ENCODE measurements at places on chromosomes 7 and 10.
A peak's percentile ranks its signal among the peaks of the same experiment; 100 is the strongest.

- DNase-seq: peak; percentile 5
Observed at GRCh38 chr10:76190634-76191270, 759.3 kb downstream of the LRMDA start.

GRCh38 chr7:117185124-117185523 is 137.7 kb downstream of the WNT2 start:
- no peak for DNase-seq

DNA sequence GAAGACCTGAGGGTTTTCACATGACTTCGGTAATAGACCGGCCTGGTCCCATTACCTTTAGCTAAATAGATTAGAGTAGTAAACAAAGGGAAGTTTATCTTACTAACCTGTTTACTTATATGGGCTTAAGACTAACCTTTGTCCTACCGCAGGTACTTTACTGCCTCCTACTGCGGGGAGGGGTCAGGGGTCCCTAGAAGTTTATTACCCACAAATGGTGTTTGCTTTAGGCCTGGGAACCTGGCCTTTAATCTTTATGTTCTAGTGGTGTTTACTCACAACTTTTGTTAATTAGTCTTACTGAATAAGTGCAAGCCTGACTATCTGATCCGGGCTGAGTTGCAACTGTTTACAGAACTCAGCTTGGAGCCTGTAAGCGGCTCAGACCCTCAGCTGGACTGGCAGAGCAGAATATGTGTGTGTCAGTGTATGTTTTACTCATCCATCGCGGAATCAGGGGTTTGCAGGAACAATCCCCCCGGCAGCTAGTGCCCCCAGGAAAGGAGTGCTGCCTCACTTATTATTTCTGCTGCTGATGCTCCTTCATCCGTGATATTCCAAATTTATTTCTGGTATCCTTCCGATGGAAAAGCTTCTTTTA is 578.9 kb upstream of the SEMA3D start:
- DNase-seq: no peak

- no peak for DNase-seq
Observed at GRCh38 chr7:23808421-23808820, 98.4 kb downstream of the STK31 start.

- DNase-seq: peak; percentile 88
Observed at GRCh38 chr7:116500078-116500853, 728 bp downstream of the CAV2 start.

- DNase-seq: peak; percentile 42
Observed at GRCh38 chr7:142563470-142563869, 185.8 kb upstream of the PRSS1 start.

GRCh38 chr10:32142646-32143045 is 86.4 kb upstream of the KIF5B start:
- DNase-seq: no peak

Measured in kidney tubule cell (primary cell).